Naive thymus-derived CD8-positive, alpha-beta T cell (primary cell): ENCODE measurements at places on chromosomes 7 and 10.

DNA sequence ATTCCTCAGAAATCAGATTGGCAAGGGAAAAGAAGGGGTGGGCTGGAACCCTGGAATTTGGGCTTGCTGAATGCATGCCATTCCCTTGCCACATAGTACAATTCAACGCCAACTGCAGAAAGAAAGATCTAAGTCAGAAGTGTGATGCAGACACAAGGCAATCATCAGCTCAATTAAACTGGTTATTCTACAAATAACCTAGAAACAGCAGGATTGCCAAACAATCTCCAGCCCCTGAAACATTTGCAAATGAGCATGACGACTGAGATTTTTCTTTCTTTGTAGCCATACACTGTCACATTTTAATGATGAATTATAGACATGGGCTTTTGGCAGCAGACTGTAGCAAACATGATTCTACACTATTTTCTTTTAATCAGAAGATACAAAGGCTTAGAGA lies 16.5 kb upstream of the CREB5 start:
- no peak for DNase-seq

GRCh38 chr7:116526897-116527296 lies 2.1 kb downstream of the CAV1 start:
- DNase-seq: no peak

- DNase-seq: no peak
Measured at GRCh38 chr10:48511875-48512231, 93.0 kb downstream of the ARHGAP22 start.

DNA sequence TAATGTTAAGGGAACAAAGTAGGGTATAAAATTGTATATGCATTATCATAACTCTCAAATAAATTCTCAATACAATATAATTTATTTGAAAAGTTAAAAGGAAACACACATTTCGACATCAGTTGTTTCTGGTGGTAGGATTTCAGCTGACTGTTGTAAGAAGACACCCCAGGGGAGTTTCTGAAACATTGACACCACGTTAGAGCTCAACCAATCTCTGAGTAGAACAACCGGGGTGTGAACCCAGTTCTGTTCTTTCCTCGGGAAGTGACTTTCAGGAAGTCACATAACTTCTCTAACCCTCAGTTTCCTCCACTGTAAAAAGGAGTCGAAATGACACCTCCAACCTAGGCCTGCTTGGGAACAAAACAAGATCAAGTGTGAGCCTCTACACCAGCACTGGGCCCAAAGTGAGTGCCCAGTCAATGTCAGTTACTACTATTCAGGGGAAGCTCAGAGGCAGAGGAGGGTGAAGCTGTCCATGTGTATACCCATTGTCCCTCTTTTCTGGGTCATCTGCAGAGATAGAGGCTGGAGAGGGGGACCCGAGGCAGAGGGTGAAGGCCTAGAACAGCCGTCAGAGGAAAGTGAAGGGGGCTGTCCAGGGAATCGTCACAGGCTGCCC lies 67.1 kb downstream of the AOAH start:
- DNase-seq: no peak
